ENCODE measurements at places on chromosomes 16 and 17. TPM values are rescaled to one million over a fixed set of nuclear protein-coding genes. Genes with fewer than 3 reads are reported as not detected.

The TPSG1 gene
- not detected for total RNA-seq

- H3K4me3 ChIP-seq, result no peak overlapping the region
- peaks cover 5% of the 10 kb centered on the region for H3K4me1 ChIP-seq
- H3K27ac ChIP-seq, result no peak overlapping the region
- no peaks in the 10 kb centered on the region for H3K36me3 ChIP-seq
These were observed 46.3 kb downstream of the ZNF652 start for GRCh38 chr17:49315551-49316257.

DNA sequence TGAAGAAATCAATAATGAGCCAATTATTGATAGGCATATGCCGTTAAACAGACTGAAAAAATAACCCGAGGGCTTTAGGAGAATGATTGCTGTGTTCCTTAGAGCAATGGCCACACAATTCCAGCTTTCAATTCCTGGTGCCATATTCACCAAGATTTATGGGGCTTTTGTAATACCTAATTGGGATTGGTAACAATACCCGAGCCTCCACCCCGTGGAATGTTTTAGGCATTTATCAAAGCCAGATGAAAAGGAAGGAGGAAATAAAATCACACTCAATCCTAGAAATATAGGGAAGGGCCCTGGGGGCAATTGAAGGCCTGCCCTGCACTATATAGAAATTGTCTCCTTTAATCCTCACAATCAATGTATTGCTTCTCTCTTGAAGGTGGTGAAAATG is 42.1 kb upstream of the MLYCD start:
- no peaks in the 10 kb centered on the region for H3K27me3 ChIP-seq
- no peak for DNase-seq
- no peak overlapping the region for H3K4me3 ChIP-seq
- H3K4me1 ChIP-seq, result no peaks in the 10 kb centered on the region
- H3K36me3 ChIP-seq, result no peaks in the 10 kb centered on the region

- no peak for DNase-seq
- no peak overlapping the region for H3K4me3 ChIP-seq
- no peak overlapping the region for H3K27ac ChIP-seq
- no peaks in the 10 kb centered on the region for H3K27me3 ChIP-seq
These were observed 87.9 kb downstream of the TANGO6 start for GRCh38 chr16:68931196-68931595.

All from thyroid gland (tissue), 4 donors.